ENCODE measurements at places on chromosomes 3 and 15.

GRCh38 chr15:68897016-68897415 is 33.3 kb upstream of the SPESP1 start:
- DNase-seq: no peak

DNA sequence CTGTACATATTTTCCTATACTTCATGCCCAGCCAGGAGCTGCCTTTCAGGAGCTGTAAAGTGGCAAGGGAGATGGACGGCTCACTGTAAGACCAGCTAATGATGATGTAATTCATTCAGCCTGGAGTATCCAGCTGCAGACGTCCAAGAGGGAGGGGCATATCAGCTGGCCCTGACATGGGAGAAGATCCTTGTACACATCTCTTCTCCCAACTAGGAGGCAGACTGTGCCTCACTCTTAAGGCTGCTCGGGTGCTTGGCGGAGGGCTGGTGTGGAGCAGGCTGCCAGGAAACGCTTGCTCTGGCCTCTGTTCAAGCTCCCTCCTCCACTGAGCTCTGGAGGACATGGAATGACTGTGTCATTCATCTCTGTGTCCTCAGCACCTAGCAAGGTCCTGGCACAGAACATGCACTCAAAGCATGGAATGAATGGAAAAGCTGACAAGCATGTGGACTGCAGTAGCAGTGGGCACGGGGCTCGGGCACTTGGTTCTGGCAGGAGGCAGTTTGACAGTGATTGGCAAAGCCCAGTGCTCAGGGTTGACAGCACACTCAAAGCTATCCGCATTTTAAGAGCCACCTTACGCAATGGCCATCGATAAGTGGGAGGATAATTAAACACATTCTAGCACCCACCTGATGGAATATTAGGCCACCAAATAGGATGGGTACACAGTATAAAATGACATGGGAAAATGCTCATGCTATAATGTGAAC is 72.4 kb downstream of the TBC1D2B start:
- DNase-seq: peak; percentile 82

DNA sequence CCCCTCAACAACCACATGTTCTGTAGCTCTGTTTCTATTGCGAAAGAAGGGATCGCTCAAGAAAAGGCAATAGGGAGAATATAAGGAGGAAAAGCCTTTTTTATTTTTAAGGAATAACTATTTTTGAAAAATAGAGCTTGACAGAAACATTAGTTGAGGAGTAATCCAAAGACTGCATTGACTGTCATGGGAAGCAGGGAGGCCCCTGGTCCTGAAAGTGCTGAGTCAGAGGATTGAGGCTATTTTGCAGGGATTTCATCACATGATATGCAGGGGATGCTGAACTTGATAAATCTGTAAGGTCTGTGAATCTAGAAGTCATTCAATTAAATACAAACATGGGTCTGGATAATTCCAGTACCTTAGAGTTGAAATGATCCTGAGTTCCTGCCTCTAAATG is 92.0 kb downstream of the MTHFS start:
- DNase-seq: no peak

GRCh38 chr3:31284776-31285175 is 247.9 kb upstream of the STT3B start:
- DNase-seq: peak; percentile 11

DNA sequence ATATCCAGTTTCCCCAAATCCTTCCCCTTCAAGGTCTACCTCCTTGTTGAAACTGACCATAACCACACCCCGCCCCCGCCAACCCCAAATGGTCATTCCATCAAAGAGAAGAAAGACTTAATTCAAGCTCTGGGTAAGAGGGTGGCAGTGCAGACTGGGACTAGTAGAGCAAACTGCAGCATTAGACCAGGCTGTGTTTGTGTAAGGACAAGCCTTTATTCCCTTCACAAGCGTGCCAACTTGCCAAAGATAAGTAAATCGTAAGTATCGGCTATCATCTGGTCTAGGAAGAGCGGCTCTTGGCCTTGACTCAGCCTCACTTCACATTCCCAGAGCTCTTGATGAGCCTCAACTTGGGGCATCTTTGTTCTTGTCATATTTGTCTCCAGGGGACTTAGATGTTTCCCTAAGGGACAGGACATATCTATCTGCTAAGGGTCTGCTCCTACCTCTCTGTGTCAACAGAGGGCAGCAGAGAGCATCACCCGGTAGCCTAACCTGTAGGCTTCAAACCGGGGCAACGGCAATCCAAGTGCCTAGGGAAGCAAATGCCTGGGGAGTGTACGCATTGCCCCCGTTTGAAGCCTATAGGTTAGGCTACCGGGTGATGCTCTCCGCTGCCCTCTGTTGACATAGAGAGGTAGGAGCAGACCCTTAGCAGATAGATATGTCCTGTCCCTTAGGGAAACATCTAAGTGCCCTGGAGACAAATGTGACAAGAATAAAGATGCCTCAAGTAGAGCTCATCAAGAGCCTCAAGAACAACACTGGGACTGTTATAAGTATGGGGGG is 8.9 kb upstream of the MAP3K13 start:
- no peak for DNase-seq

- DNase-seq: no peak
These were observed 51.3 kb downstream of the TLNRD1 start for GRCh38 chr15:81052046-81052445.

- DNase-seq: no peak
These were observed 143.4 kb downstream of the WNT5A start for GRCh38 chr3:55343486-55344357.

DNA sequence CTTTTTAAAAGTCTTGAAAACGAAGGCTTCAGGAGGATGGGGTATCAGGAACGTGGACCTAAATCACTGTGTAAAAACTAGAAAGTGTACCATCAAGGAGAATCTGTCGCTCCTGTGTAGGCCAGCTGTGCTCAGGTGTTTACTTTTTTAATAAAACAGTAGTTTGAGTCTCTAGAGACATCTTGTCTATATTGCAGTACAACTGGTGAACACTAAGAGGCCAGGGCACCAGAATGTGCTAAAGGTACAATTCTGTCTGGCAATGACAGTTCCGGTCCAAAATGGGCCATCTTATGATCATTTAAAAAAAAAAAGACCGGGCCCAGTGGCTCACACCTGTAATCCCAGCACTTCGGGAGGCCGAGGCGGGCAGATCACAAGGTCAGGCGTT is 61.8 kb upstream of the MCF2L2 start:
- DNase-seq: no peak

- DNase-seq: no peak
These were observed 54.7 kb downstream of the FAM98B start for GRCh38 chr15:38508647-38509046.

DNA sequence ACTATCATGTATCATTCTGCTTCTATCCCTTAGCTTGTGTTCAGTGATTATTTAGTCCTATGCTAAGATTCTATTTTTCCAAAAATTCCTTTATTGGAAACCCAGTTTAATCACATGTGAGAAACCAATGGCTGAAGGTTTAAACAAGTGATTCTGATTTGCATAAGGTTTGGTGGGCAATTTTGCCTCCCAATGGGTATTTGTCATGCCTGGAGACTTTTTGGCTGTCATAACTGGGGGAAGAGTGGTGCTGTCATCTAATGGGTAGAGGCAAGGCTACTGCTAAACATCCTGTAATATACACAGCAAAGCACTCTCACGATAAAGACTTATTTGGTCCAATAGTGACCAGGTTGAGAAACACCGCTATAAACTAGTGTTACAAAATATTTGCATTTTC is 148.7 kb downstream of the ALCAM start:
- DNase-seq: no peak

- DNase-seq: no peak
These were observed 11.7 kb downstream of the BAHD1 start for GRCh38 chr15:40452296-40453090.

DNA sequence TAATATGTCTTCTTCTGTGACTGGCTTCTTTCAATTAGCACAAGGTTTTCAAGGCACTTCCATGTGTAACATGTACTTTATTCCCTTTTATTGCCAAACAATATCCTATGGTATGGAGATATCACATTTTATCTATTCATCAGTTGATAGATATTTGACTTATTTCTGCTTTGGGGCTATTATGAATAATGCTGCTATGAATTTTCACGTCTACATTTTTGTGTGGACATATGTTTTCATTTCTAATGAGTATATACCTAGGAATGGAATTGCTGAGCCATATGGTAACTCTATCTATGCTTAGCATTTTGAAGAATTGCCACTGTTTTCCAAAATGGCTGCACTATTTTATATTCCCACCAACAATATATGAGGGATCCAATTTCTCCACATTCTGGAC is 3.6 kb upstream of the AGTR1 start:
- DNase-seq: no peak

GRCh38 chr3:188349933-188350332 is 196.0 kb downstream of the LPP start:
- no peak for DNase-seq

GRCh38 chr3:123082370-123083065 is 15.7 kb downstream of the PDIA5 start:
- DNase-seq: no peak

GRCh38 chr15:47364230-47365141 is 352.8 kb upstream of the SEMA6D start:
- DNase-seq: no peak

- DNase-seq: no peak
These were observed 6.1 kb downstream of the MSL2 start for GRCh38 chr3:136189859-136190617.

DNA sequence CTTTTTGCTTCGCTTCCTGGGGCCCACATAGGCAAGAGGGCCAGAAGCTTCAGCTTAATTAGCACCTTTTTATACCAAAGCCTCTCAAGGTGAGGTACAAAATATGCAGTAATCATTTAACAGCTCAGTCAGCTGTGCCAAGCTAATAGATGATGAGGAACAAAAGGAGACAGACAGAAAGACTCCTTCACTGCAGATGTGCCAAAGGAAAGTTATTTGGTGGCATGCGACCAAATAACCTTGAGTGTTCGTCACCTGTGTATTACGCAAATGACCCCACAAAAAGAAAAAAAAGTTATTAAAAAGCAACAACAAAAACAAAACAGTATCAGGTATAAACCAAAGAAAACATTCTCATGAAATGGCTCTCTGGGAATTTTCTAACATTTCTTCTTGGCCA is 325.8 kb upstream of the IGF1R start:
- no peak for DNase-seq

DNA sequence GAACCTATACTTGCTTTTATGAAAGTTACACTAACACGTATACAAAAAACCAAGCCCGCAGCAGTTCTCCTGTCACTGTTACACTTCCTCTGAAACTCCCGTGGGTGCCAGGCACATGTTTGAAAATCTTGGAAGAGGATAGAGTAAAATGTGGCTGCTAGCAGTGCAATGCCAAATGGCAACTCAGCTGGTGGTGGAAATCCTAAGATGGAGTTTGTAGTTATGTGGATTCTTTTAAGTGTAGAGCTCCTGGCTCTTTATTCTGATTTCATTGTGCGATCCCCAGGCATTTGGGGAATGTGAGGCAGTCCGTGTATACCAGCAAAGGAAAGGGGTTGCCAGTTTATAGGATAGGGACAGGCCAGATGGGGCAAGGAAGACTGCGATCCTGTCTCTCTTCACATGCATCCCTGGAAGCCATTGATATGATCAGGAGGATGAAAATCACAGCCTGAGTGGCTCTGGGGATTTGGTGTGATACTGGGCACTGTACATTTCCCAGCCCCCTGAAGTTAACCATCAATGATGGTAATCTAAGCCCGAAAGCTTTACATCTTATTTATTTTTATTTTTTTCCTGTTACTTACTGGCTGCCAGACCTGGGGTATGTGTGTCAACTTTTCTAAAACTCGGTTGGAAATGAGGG is 1.1 kb downstream of the STAC start:
- no peak for DNase-seq

GRCh38 chr15:68414591-68414990 is 17.4 kb downstream of the ITGA11 start:
- no peak for DNase-seq

GRCh38 chr3:182490596-182491491 is 302.5 kb upstream of the ATP11B start:
- DNase-seq: no peak

DNA sequence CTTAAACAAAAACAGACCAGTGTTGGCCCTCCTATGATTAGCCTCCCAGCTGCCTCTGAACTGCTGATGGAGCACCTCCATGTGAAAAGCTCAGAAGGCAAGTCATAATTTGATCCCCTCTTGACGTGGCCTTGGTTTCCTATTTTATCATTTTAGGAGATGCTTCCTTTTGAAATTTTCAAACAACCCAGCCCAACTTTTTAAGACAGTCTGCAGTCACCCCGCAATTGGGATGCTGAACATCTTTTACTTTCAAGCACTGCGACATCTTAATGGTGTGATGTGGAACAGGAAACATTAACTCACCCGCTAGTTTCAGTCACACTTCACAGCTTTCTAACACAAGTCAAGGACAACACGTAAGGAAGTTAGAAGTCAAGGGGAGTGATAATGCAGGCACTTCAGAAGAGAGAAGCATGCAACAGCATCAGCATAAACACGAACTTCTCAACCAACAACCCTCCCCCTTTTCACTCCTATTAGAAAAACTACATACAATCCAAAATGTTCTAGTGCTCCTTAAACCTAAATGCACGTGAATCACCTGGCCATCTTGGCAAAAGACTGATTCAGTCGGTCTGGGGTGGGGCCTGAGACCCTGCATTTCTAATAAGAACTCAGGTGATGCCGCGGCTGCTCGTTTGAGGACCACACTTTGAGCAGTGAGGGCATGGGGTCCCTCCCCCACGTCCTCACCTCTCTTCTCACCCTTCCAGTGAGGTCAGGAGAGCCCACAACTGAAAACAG is 161.5 kb downstream of the FOXP1 start:
- no peak for DNase-seq

DNA sequence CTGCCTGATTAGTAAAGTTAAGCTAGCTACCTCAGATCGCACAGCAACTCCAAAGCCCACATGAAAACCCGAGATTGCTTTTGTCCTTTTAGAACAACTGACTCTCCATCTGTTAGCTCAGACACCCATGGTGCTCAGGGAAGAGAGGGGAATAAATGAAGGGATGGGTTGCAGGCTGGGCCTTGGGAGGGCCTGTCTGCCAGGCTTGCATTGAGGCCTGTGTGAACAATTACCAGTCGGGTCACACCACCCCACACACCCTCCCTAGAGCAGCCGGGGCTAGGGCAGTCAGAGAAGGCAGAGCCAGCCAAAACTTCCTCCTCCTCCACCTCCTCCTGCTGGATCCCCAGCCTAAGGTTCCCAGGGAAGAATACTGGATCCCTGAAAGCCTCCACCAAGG is 8.8 kb upstream of the PRKAR2A start:
- no peak for DNase-seq

GRCh38 chr3:150082898-150083654 is 112.4 kb upstream of the PFN2 start:
- DNase-seq: no peak

- peak; percentile 32 for DNase-seq
These were observed 270.3 kb downstream of the IL5RA start for GRCh38 chr3:2839876-2840275.

DNA sequence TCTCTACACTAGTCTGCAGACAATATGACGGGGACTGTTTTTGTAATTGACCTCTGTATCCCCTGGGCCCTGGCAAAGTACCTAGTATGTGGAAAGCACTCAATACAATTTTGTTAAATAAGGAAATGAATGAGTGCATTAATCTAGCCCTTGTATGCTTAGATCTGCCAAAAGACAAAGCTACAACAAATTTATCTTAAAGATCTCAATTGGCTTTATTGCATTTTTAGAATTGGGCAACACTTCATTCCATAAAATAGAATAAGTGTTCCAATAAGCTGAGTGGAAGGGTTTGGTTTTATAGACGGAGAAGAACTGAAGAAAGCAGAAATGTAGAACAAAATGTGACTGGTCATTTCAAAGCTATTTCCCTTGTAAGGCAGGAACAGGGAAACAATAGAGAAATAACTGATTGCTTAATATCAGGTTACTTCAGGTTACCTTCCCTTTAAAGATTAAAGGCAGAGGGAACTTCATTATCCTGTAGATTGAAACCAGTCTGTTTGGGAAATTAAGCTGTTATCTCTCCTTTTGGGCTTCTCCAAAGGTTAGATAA is 108.3 kb upstream of the MME start:
- DNase-seq: no peak
